ENCODE measurements at places on chromosomes 2 and 18.

DNA sequence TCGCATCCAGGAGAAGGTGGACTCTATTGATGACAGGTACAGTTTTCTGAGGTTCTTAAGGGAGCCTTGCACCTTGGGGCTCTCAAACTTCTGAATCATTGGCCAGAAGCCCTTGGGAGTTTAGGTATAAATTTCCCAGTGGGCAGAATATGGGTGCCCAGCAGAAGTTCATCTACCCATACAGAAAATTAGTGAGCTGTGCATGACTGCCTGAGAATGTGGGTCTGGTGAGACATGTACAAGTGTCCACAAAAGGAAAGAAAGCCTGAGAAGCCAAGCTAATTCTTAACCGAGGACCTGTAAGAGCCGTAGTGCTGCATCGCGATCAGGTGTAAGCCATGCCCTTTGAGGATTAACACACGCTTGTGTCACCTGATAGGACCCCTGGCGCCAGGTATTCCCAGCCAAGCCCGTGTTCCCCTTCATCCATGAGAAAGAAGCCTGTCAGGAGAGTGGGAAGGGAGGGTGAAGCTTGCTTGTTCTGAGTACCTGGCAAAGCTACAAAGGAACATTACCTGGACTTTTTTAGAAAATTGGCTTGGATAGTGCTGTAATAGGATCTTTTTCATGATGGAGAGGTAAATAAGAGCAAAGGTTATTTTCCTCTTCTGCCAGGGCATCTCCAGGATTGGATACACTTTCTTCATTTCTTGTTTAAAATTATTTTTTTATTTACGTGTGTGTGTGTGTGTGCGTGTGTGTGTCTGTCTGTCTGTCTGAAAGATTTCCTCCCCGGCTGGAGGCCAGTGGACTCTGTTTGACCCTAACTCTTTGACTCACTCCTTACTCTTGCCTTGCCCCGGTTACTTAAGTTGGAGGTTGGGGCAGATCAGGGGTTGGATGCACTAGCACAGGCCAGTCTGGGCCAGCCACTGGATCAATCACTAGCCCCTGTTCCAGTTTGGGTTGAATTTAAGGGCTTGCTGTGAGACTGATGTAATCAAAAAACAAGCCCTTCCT is 90.4 kb upstream of the EML6 start:
- DNase-seq, result no peak

DNA sequence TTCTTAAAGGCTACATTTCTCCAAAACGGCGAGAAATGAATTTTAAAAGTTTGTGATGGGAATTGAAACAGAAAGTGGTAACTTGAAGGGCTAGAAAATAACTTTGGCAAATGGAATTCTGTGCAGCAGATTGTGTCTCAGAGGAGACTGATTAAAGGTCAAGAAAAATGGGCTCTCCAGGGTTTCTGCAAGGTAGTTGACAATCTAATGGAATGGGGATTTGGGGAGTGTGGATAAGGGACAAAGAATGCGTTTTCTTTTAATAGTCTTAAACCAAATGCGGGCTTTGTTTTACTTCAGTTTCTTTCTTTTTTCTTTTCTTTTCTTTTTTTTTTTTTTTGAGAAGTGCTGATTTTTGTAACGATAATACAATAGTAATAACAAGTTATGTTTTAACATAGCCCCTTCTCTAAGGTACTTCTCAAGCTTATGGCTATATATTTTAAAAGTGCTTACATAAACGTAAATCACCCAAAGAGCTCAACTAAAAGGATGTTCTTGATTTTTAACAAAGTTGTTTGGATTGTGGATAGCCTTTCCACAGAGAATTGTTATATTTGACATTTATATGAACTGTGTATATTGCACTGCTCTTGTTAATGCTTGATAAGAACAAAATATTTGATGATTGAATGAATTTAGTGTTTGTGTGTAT is 36.6 kb downstream of the CAMKMT start:
- no peak for DNase-seq

DNA sequence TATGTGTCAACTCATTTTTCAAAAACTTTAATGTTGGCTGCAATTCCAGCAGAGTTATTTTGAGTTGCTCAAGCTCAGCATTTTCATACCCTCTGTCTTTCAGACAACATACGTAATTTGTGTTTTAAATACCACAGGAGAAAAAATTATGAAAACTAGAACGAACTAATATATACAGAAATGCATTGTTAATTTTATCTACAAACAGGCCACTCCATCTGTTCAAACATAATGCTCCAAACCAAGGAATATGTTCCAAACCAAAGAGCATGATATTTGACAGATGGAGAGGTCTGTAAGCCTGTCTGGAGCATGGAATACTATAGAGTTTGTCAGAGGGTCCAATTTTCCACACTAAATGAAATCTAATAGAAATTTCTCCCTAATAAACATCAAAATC is 536.2 kb upstream of the FSIP2 start:
- DNase-seq, result no peak

DNA sequence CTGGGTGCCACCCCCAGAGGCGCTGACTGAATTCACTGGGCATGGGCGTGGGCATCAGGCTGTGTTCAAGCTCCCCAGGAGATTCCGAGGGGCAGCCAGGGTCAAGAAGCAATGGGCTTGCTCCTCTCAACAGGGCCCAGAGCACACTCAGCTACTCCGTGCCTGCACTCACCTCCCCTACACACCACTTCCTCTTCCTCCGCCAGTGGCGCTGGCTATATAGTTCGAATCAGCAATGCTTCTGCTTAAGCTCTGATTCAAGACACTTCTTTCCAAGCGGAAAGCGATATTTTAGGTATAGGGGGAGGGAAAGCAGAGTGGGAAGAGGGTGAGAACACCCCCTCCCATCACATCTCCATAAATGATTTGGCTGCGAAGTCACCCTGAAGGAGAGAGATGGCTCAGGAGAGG is 42.1 kb downstream of the CRACDL start:
- no peak for DNase-seq

GRCh38 chr2:177314722-177315264 is 50.3 kb upstream of the NFE2L2 start:
- DNase-seq, result no peak

DNA sequence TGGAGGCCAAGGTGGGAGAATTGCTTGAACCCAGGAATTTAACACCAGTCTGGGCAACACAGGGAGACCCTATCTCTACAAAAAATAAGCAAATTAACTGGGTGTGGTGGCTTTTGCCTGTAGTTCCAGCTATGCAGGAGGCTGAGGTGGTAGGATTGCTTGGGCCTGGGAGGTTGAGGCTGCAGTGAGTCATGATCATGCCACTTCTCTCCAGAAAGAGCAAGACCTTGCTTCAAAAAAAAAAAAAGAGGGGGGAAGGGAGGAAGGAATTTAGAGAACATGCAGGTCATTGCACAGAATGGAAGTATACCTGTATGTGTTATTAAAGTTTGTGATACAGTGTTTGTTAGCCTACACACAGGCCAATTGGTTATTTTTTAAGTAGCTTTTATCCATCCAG is 25.8 kb downstream of the PKP4 start:
- DNase-seq, result no peak

GRCh38 chr2:28636491-28636890 is 115.1 kb upstream of the PPP1CB start:
- DNase-seq, result no peak

- DNase-seq, result no peak
Measured at GRCh38 chr18:7789856-7790552, 222.9 kb downstream of the PTPRM start.

DNA sequence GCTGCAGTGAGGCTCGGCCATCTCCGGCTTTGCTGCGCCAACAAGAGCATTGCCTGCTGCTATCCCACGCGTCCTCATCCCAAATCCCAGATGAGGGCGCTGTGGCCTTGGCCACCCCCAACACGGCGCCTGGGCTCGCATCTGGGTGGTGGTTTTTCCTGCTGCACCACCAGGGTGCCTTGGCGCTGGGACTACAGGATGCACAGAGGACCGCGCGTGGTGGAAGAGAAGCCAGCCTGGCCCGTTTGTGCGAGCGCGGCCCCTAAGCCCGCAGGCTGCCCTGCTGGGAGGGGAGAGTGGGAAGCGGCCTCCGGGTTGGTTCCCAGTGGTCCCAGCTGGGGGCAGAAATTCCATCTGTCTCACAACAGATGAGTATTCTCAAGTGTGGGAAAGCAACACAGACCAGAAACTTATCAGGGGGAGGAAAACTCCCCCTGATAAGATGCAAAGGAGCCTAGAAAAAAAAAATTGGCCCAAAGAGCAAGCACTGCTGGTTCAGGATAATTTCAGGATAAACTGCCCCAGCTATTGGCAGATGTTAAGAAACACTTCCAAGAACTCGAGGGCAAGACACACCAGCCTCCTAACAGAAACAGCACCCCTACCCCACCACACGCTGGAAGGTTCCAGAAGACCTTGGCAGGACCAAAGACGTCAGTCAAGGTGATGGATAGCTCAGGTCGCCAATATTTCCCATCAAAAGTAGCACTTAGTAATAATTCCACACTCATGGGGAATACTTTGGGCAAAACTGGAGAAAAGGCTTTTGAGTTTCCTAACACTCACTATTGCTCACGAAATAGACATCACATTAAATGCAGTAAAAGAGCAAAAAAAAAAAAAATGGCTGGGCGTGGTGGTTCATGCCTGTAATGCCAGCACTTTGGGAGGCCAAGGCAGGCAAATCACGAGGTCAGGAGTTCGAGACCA is 152.1 kb downstream of the PXDN start:
- no peak for DNase-seq

DNA sequence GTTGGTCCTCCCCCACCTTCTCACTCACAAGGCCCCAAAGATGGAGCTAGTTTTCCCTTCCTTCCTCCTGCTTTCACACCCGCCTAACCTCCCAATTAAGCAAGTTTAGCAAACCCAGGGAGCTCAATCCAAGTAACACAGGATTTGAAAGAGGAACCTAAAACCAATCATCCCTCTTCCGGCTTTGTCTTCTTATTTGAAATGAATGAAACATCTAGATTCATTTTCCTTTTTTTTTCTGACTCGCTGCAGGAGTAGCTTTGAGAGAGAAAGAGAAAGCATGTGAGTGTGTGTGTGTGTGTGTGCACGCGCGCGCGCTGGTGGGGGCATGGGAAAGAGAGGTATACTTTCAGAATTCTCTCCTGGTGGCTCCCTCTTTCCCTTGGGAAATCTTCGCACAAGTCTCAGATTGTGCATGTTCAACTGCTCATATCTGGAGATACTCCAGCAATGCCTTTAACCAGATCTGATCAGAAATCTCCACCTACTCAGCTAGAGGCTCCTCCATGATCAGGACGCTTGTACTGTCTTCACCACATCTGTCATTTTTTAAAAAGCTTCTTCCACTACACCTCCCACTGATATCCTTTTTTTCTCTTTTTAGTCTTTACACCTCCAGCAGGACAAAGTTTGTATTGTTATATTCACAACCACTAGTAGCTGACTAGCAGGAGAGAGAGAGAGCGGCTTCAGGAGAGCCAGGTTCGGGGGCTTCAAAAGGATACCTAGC is 1.7 kb downstream of the SLC8A1 start:
- no peak for DNase-seq

GRCh38 chr2:33673937-33674336 is 74.8 kb upstream of the FAM98A start:
- no peak for DNase-seq

DNA sequence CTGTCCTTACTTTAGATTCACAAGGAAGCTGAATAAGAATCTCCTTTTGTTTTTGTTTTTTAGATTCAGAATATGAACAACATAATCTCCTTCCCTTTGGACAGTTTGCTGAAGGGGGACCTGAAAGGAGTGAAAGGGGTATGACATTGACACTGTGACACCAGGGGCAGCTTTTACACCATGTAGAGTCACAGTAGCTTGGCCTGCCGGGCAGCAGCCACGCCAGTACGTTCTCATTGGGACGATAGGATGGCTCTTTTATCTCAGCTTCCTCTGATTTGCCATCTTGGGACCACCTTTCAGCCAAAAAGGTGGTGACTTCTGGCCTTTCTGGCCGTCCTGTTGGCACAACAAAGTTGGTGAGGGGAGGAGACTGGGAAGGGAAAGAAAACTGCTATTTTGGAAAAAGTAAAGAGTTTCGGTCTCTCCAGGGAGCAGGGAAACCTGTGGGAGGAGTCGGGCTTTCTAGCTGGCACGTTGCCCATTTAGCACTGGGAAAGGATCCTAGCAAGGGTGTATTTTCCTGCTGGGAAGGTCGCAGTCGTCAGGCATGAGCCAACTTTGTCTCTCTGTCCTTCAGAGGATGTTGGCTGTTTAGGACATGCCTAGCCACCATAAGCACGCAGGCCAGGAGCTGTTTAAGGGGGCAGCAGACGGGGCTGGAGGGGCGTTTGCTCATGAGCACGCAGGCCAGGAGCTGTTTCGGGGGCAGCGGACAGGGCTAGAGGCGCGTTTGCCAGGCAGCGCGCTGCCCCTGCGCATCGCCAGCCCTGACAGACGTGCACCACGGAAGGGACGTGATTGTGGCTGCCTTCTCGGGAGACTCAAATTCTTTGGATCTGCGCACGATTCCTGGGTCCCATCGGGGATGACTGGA is 104.6 kb downstream of the ITGB1BP1 start:
- DNase-seq, result no peak

- DNase-seq, result no peak
Measured at GRCh38 chr18:31325051-31325450, 7.1 kb downstream of the DSG1 start.

DNA sequence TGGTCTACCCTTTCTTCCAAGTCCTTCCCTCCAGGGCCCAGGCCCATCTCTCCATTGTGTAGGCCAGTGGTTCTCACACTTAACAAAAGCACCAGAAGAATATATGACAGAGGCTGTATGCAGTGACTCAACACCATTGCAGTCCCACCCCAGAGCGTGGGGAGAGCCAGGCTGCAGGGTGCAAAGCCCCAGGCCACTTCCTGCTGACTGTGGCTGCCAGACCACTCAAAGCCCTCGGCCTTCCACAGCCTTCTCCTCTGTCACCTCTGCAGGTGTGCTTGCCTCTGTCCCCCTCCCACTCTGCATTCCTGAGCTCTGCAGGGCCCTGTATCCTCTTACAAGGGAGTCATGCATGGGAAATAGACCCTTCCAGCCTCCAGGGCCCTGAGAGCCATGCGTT is 40.4 kb upstream of the ARHGEF4 start:
- no peak for DNase-seq

- DNase-seq, result no peak
Measured at GRCh38 chr2:17181051-17181752, 337.0 kb downstream of the RAD51AP2 start.

GRCh38 chr2:43305517-43305916 is 79.1 kb upstream of the ZFP36L2 start:
- no peak for DNase-seq

GRCh38 chr18:68439642-68440041 is 275.3 kb downstream of the TMX3 start:
- no peak for DNase-seq

DNA sequence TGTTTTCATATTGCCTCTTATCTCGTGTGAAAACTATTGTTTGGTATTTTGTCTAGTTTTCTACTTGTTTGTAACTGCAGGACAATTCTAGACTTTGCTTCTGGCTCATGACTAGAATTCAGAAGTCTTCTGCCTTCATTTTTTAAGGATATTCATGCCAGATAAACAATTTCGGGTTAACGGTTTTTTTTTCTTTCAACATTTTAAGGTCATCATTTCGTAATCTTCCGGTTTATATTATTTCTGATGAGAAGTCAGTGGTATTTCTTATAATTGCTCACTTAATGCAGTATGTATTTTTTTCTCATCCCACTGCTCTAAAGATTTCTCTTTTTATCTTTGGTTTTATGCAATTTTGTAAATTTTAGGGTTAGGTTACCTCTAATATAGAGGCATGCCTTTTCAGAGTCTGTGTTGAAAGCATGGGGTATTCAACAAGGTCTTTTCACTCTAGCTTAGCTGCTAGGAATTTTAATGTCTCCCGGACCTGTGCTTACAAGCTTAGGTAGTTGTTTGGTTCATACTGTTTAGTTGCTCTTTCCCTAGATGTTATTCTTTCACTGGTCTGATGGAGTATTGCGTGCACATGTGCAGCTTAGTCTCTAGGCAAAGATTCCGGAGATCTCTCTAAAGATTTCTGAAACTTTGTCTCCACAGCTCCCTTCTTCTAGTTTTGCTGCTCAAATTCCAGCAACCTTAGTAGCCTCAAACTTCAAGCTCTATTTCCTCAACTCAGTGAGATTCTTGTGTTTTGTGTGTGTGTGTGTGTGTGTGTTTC is 198.1 kb downstream of the MCFD2 start:
- no peak for DNase-seq

Data from effector memory CD8-positive, alpha-beta T cell (primary cell).